ENCODE measurements at places on chromosomes 5 and 9. TPM values are rescaled to one million over a fixed set of nuclear protein-coding genes. Genes with fewer than 3 reads are reported as not detected.

The ELOVL7 gene
- total RNA-seq = 0.42 TPM

The CDX1 gene
- total RNA-seq = not detected

The BTNL9 gene
- total RNA-seq = not detected

The HABP4 gene
- total RNA-seq = 41.0 TPM

The MAMDC4 gene
- 29.7 TPM for total RNA-seq

The INSL6 gene
- not detected for total RNA-seq

The PLPP1 gene
- 68.4 TPM for total RNA-seq

The CDC37L1 gene
- 39.2 TPM for total RNA-seq

The FRMPD1 gene
- 0.15 TPM for total RNA-seq

All from cardiac muscle cell (in vitro differentiated cells and primary cell).